Stimulated activated CD4-positive, alpha-beta T cell treated with anti-CD3 and anti-CD28 coated beads, TNF-alpha, amount 100 ng/mL, for 1 hour (primary cell): ENCODE measurements at places on chromosomes 16 and 17.

- no peak for DNase-seq
These were observed 19.0 kb downstream of the BANP start for GRCh38 chr16:87970186-87970585.

GRCh38 chr17:81294512-81295030 is 536 bp downstream of the SLC38A10 start:
- DNase-seq: no peak

GRCh38 chr17:12229335-12229734 is 208.7 kb downstream of the MAP2K4 start:
- no peak for DNase-seq

DNA sequence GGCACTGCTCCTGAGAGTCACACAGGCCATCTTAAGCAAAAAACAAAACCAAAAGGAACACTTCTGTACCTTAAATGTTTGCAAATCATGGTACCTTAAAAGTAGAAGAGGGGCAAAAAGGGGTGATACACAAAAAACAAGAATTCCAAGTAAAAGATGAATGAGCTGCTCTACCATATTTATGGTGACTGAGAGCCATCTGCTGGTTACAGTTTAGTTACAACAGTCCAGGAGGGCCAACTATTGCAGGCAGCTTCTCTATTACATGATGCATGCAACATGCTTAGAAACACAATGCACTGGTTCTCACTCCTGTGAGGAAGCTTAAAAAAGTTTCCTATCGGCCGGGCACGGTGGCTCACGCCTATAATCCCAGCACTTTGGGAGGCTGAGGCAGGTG is 53.5 kb downstream of the STX8 start:
- no peak for DNase-seq

DNA sequence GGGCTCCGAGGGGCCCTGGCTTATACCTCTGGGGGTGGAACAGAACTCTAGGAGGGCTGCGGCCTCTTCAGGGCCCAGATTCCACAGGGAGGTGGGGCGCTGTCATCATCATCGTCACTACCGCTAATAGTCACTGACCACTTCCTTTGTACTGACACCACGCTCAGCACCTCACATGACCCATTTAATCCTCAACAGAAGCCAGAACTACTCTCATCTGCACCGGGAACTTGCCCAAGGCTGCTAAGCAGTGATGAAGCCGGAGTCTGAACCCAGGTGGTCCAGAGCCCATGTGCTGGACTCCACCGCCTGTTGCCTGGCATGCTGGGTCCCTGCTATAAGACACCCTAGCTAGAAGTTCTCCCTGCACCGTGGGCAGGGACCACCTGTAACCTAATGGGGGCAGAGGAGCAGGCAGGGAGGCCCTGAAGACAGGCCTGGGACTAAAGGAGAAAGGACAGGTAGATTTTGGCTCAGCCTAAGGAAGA is 12.0 kb downstream of the UNC13D start:
- no peak for DNase-seq

GRCh38 chr17:17107891-17108431 is 65.7 kb downstream of the MPRIP start:
- DNase-seq: no peak

DNA sequence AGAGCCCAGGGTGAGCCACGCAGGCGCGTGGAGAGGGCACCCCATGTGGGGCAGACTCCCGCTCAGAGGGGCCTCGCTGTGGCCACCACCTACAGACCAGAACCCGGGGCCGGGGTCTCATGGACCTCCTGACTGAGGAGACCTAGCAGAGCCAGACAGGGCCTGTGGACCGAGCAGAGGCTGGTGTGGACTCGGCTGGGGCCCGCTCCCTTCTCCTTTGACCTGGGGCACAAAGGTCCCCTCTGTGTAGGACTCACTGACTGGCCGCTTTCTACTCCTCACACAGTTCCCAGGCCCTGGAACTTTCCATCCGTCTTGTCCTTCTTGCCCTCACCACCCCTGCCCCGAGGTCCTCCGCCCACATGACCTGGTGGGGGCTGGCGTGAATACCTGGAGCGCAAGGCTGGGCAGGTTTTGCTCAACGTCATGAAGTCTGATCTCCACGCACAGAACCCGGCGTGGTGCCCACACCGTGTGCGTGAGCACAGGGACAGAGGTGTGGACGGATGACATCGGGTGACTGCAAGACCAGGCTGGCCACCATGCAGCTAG is 44.7 kb upstream of the ACSF3 start:
- DNase-seq: no peak

- no peak for DNase-seq
These were observed 46.6 kb upstream of the WSB1 start for GRCh38 chr17:27247071-27247957.

GRCh38 chr17:81102352-81102751 is 63.0 kb upstream of the PVALEF start:
- no peak for DNase-seq

DNA sequence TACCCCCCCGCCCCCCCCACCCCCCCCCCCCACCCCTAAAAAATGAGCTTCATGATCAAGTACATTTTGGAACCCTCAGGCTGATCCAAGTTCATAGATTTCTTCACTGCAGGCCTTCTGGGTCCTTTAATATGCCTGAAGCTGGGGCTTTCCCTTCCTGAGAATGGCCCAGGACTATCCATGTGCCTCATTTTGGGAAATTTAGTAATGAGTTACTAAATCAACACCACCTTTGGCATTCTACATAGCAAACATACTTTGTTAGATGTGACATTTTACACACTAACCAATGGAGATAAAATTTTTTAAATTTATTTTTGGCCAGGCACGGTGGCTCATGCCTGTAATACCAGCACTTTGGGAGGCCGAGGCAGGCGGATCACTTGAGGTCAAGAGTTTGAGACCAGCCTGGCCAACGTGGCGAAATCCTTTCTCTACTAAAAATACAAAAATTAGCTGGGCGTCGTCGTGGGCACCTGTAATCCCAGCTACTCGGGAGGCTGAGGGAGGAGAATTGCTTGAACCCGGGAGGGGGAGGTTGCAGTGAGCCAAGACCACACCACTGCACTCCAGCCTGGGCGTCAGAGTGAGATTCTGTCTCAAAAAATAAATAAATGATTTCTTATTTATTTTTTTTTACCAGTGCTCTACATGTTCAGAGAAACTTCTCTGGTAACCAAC is 14.0 kb downstream of the HERPUD1 start:
- no peak for DNase-seq

DNA sequence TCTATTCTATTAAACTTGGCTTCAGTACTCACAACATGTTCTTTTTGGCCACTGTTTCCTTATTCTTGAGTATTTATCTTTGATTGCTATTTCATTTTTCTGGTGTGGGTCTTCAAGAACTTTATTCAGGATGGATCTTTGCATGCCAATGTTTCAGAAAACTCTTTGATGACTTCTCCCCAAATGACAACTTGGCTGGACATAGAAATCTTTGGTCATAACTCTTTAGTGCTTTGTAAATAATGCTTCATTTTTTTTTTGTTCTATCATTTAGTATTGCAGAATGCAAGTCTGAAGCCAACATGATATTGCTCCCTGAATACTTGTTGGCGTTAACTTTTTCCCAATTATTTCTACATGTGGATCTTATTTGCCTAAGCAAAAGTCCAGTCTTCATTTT is 103.6 kb upstream of the HS3ST2 start:
- DNase-seq: no peak

- DNase-seq: no peak
These were observed 228.6 kb upstream of the SDK2 start for GRCh38 chr17:73872816-73873215.

- no peak for DNase-seq
These were observed 68.7 kb upstream of the IRX3 start for GRCh38 chr16:54355251-54355650.

GRCh38 chr16:84643180-84643583 is 5.1 kb upstream of the KLHL36 start:
- no peak for DNase-seq

- no peak for DNase-seq
These were observed 65.6 kb downstream of the PRKCB start for GRCh38 chr16:23901178-23902033.

GRCh38 chr17:42179335-42179734 is 1.6 kb downstream of the KCNH4 start:
- DNase-seq: no peak

DNA sequence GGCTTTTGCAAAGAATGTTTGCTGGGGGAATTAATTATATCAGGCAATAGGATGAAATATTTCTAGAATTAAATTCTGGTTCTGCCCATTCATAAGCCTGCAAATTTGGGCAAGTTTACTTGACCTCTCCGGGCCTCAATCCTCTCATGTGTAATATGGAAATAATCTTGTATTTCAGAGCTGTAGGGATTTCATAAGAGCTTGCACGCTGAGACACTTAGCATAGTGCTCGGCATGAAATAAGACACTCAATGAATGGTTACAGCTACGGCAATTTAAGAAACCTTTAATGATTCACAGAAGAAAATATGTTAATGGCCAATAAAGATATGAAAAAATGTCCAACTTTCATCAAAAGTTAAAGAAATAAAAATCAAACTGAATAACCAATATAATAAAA is 40.6 kb upstream of the PITPNM3 start:
- DNase-seq: no peak

- no peak for DNase-seq
These were observed 44.0 kb downstream of the NSRP1 start for GRCh38 chr17:30160419-30161172.

GRCh38 chr16:90032674-90033331 is 13.5 kb upstream of the DBNDD1 start:
- DNase-seq: no peak

DNA sequence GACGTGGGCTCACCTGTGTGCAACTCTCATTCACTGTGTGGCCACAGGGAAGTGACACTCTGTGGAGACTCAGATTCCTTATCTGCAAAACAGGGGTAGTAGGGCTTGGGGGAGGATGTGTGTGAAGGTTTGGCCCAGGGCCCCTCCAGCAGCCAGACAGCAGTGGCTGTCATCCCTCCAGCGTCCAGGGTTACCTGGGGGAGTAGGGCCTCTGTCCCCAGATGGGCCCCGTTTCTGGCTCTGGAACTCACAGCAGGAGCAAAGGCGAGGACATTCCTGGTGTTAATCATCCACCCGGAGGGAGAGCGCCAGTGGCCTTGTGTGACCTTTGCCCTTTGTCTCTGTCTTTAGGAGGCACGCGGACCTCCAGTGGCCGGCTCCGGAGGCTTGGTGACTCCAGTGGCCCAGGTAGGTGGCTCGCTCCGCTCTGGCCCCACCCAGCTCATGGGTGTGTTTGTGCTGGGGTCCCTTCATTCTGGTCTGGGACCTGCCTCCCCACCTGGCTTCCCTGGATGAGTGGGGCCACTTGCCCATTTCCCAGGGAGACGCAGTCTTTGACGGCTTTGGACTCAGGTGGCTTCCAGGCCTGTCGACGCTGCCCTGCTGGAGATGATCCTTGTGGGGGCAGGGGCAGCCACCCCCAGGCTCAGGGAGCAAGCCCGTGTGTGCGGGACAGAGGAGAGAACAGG is 166.2 kb downstream of the SEC14L1 start:
- DNase-seq: no peak

- no peak for DNase-seq
These were observed 11.9 kb downstream of the SERPINF1 start for GRCh38 chr17:1773696-1774181.

- DNase-seq: no peak
These were observed 16.6 kb downstream of the NXPH3 start for GRCh38 chr17:49592263-49592662.

GRCh38 chr17:75828741-75829140 is 15.5 kb downstream of the UNC13D start:
- no peak for DNase-seq

- DNase-seq: no peak
These were observed 2.4 kb downstream of the VEZF1 start for GRCh38 chr17:57985675-57985974.

DNA sequence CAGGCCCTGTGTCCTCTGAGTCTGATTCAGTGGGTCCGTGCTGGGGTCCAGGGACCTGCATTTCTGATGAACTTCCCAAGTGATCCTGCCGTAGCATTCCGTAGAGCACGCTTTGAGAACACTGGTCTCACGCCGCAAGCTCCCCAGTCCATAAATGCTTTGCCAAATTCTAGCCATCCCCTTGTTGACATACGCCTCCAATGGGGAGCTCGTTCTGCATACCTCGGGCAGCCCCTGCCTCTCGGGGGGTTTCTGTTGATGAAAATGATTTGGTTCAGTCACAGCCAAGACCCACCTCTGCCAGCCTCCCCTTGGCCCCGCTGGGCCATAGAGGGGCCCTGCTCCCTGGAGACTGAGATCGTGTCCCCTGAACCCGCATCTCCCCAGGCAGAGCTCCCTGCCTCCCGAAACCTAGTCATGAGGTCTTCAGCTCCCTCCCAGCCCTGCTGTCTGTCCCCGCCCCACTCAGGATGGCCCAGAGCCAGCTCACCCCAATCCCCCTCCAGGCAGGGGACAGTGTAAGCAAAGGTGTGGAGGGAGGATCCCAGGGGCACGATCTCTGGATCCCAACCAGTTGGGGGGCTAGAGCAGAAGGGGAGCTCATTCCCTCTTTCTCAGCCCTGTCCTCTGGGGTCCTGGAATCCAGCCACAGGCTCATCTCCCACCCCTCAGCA is 16.2 kb upstream of the SPNS2 start:
- no peak for DNase-seq

DNA sequence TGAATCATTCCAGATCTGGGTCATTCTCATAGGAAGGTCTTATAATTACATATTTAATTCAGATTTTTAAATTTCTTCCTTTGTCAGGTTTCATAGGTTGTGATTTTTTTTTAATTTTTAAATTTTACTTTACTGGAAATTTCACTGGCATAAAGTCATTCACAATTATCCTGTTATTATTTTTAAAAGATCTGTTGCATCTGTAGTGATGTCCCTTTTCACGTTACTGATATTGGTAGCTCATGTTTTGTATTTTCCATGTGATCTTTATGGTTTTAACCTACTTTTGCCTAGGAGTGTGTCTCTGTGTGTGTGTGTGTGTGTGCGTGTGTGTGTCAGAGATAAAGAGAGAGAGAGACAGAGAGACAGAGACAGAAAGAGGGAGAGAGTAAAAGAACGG is 216.6 kb upstream of the KCNJ16 start:
- DNase-seq: no peak

GRCh38 chr17:73278465-73279453 is 17.1 kb upstream of the CPSF4L start:
- no peak for DNase-seq

DNA sequence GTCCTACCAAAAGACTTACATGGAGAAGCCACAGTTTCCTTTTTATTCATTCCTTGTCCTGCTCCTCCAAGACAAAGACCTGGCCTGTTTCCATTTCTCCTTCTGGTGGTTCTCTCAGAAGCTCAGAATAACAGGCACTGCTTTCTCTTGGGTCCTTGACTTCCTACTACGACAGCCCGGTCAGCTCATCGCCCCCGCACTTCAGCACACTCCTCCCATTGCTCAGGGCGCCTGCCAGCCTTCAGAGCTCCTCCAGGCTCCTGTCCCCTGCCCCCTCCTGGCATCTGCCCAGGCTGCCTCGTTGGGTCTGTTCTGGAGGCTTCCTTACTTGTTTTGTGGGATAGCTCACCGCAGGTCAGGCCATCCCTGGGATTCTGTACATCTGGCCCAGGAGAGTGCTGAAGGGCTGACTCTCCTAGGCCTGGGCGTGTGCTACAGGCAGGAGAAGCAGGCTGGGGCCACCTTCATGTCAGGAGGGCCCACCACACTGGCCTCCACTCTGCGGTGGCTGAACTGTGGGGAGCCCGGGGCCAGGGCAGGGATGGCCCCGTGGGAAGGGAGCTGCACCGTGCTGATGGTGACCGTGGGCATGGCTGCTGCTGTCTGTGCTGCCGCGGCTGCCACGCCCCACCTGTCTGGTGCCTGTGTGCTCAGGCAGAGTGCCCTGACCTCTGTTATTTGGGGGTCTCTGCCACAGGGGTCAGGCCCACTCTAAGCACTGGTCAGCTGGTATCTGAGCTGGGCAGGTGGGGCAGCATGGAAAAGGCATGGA is 17.7 kb downstream of the TCF25 start:
- DNase-seq: no peak

- no peak for DNase-seq
These were observed 51.8 kb upstream of the GPRC5B start for GRCh38 chr16:19936441-19936840.

GRCh38 chr17:39143552-39144093 is 7.8 kb downstream of the PLXDC1 start:
- no peak for DNase-seq
